Stimulated activated CD4-positive, alpha-beta T cell treated with anti-CD3 and anti-CD28 coated beads, Interleukin-15, amount 100 ng/mL, for 1 hour (primary cell): ENCODE measurements at places on chromosomes 4 and X.

GRCh38 chr4:102730968-102731533 lies 29.7 kb downstream of the MANBA start:
- no peak for DNase-seq

- DNase-seq: no peak
These were observed 730.7 kb upstream of the SLIT2 start for GRCh38 chr4:19520939-19521520.

- peak; percentile 33 for DNase-seq
These were observed 2.4 kb downstream of the NKX3-2 start for GRCh38 chr4:13541720-13542576.

- DNase-seq: no peak
These were observed 5.3 kb upstream of the SHISA3 start for GRCh38 chr4:42391981-42392380.

- DNase-seq: no peak
These were observed 123.4 kb upstream of the GUCY1A1 start for GRCh38 chr4:155543126-155543765.

- DNase-seq: no peak
These were observed 163.0 kb downstream of the FAM13A start for GRCh38 chr4:88893961-88894360.

- DNase-seq: no peak
These were observed 1.4 kb downstream of the TMA16 start for GRCh38 chr4:163495900-163496299.

DNA sequence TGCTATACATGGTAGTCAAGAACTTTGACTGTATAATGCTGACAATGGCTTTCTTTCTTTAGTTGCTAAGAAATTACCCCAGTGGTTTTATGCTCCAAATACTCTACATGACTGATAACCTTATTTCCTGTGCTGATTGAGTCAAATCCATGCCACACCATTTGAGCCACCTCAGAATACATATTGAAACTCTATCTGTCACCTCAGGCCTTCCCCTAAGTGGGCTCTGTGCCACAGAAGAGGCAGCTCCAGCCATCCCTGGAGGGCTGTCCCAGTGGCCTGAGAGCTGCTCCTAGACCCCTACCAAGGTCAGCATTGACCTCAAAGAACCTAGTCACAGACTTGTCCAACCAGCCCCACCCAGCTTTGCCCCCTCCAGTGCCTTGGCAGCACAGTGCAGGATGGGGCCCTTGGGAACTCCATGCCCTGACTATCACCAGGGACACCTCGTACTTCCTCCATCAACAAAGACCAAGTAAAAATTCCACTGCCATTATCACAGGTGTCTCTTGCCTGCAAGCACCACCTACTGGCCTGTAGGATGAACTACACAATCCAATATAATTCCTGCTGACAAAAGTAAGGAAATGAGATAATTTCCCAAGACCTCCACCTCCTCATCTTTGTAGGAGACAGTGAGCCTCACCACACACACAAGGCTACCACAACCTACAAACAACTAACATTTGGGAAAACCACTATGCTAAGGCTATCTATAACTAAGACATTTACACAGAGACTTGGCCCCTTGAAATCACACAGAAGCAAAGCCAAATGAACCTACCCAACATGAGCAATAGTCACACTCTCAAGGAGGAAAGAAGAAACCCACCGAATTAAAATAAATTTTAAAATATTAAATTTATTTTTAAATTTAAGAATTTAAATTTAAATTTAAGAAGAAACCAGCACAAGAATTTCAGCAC lies 239.9 kb downstream of the NKX6-1 start:
- no peak for DNase-seq

- DNase-seq: no peak
These were observed 38.3 kb downstream of the MECP2 start for GRCh38 chrX:154059231-154059630.

- no peak for DNase-seq
These were observed 5.7 kb upstream of the MSANTD1 start for GRCh38 chr4:3243136-3243780.

DNA sequence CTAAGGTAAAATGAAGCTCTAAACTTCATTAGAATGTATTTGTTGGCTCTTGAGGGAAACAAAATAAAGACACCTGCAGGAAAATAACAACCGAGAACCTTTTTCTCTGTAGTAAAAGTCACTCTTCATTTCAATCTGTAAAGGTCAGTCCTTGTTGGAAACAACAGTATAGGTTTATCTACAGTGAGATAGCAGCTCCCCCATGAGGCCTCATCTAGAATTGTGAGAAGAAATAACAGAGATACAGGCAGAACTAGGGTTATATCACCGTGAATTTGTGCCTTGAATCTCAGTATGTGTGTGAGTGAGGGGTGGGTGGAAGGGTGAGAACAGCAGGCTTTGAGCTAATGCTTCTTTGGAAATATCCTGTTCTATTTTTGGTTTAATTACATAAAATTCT lies 107.8 kb upstream of the FMR1 start:
- no peak for DNase-seq

DNA sequence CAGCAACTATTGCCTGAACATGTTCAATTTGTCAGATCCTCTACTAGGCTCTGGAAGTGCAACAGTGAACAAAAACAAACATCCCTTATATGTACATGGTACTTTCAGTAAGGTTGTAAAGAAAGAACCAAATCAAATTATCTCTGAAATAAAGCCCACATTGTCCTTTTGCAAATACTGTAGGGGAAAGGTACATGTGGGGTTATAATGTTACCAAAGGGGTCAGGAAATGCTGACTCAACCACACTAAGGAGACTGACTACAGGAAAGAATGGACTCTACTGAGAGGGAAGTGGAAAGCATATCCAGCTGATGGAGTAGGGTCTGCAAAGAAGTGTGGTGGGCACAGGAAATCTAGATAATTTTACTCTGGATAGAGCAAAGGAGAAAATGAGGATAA lies 61.5 kb downstream of the PCDH18 start:
- DNase-seq: no peak

- DNase-seq: no peak
These were observed 306.8 kb downstream of the PDHA2 start for GRCh38 chr4:96146686-96147085.

DNA sequence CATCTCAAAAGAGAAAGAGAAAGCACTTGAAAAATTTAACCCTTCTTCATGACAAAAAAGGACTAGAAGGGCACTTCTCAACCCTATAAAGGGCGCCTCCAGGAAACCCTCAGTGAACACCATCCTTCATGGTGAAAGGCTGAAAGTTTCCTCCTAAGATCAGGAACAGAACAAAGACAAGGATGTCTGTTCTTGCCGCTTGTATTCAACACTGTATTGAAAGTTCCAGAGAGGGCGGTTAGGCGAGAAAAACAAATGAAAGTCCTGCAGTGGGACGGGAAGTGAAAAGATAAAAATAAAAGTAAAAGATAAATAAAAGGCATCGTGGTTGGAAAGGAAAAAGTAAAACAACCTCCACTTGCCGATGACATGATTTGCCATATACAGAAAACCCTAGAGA lies 50.9 kb downstream of the RNF212 start:
- DNase-seq: no peak

DNA sequence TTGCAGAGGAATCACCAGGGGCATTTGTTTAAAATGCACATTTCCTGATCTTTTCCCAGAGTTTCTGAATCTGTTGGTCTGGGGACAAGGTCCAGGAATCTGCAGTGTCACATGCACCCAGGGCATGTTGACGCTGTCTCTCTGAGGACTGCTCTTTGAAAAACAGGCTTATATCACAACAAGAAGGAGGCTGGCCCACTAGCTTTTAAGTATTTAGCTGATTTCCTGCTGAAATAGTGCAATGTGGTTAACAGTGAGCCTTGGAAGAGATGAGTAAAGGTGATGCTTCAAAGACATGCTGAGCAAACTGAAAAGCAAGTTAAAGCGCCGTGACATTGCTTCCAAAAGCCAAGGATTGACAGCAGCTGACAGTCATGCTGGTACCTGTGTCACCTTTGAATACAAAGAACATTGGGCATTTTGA lies 18.6 kb upstream of the SEPSECS start:
- no peak for DNase-seq

DNA sequence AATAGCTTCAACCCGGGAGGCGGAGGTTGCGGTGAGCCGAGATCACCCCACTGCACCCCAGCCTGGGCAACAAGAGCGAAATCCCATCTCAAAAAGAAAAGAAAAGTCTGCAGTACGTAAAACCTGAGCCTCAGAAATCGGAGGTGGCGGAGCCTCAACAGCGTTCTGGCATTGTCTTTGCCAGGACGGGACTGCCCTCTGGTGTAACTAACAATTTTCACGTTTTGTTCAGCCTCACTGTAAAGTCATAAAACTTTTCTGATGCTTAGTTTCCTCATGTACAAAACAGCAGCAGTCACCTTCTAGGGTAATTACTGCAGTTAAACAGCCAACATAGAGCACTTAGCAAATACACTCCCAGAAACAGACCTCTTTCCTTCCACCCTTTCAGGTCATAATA lies 121.7 kb downstream of the RBM47 start:
- no peak for DNase-seq

- DNase-seq: no peak
These were observed 323.8 kb downstream of the FBXW7 start for GRCh38 chr4:152211936-152212653.

DNA sequence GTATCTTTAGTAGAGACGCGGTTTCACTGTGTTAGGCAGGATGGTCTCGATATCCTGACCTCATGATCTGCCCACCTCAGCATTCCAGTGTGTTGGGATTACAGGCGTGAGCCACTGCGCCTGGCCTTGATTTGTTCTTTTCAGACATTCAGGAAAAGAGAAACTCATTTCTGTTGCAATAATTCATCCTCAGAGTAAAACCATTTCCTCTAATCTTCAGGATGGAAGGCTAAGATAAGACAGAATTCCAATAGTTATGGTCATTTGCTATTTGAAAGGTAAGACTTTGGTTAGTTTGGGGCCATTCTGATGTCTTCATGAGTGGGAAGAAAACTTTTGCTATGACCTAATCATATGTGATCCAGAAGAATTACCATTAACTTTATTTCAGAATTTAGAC lies 83.0 kb downstream of the LRP2BP start:
- DNase-seq: no peak

DNA sequence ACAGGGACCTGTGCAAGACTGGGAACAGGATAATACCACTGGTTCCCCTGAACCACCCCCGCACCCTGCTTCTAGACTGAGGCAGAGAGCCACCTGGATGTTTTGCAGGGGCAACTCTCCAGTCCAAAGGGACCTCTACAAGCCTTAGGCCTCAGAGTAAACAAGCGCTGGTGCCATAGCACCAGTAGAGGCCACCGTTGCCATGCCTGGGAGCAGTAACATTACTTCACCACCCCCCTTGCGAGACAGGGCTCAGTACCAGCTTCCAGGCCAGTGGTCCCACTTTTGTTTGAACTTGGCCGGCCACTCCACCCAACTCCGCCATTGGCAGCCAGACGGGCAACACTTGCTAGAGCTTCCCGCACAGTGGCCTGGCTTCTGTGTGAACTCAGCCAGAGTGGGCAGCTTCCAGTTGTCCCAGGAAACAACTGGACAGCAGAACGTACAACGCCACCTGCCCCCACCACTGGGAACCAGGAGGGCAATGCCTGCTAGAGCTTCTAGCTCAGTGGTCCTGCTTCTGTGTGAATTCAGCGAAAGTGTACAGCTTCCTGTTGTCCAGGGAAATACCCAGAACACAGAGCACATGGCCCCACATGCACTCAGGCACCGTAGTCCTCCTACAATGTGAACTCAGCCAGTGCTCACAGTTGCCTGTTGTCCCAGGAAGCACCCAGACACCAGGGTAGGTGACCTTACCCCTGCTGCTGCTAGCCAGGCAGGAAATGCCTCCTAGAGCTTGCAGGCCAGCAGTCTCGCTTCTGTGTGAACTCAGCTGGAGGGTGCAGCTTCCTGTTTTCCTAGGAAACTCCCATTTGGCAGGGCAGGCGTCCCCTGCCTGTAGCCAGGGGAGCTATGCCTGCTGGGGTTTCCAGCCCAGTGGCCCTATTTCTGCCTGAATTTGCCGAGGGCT lies 39.9 kb upstream of the PCDH19 start:
- no peak for DNase-seq

GRCh38 chr4:135497563-135498152 lies 1296.1 kb upstream of the PABPC4L start:
- no peak for DNase-seq

- no peak for DNase-seq
These were observed 225.7 kb upstream of the ARX start for GRCh38 chrX:25241461-25241860.
